ENCODE measurements at places on chromosomes 7 and 10.

DNA sequence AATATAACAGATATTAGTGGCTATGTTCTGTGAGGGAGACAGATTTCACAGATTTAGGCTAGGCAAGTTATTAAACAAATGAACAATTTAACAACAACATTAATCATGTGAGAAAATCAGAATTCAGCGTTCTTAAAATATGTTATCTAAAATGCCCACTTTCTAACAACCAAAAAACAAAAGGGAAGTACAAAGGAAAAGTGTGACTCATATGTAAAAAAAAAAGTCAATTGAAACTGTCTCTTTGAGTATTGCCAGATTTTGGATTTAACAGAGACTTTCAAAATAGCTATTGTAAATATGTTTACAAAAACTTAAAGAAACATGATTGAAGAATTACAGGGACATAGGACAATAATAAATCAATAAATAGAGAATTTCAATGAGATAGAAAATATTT is 34.8 kb upstream of the ARHGAP22 start:
- no peak for DNase-seq

DNA sequence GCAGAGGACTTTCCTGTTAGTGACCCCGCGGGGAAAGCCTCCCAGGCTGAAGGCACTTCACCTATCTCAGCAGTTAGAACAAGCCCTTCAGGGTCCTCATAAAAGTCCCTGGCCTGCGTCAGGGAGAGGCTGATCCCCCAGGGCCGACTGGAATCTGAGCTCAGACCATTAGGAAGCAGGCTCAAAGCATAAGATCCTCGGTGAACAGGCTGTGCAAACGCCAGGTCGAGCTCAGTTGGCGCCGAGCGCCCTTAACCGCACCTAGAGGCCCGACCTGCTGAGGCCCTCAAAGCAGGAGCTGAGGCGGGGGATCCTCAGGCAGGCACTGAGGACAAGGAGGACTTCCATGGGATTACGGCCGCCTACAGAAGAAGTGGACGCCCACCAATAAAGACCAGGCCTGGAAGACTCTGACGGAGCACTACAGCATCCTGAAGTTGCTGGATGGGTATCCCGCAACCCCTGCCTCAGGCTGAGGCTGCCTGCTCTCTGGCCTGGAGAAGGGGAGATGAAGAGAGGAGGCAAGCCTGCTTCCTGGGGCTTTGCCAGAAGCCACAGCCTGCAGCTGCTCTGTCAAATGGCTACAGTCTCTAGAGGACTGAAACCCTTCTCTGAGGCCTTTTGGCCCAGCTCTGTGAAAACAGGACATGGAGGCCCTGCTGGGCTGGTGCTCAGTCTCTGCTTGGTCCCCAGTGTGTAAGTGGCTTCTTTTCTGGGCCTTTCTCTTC is 29.9 kb downstream of the LIPJ start:
- no peak for DNase-seq

DNA sequence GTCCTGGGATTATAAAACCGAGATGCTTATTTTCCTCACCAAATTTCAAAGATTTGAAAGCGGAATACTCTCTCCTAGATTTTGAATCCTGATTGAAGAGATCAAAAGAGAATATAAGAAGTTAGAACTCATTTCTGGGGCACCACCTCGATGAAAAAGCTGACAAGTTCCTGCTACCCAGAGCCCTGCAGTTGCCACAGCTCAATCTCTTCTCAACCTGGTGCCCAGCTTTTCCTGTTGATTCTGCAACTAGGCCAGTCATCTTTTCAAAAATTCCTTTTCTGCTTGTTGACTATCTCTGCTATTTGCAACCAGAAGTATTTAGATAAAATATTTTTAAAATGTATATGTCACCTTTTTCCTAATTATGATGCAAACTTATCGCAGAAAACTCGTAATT is 45.0 kb downstream of the MTPN start:
- DNase-seq: no peak

DNA sequence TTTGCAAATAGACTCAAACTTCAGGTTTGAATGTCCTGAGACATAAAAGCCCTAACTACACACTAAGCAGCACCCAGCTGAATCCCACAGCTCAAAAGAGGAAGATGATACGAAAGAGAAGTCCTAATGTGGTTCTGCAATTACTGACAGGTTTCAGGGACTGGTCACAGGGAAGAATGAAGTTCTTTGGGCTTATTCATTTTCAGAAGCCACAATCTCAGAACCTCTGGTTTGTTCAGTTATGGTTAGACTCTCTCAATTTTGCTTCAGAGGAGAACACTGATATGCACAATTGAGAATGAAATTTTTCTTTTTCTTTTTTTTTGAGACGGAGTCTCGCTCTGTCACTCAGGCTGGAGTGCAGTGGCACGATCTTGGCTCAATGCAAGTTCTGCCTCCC is 94.6 kb upstream of the FAM180A start:
- no peak for DNase-seq

GRCh38 chr10:44864051-44864450 is 47.1 kb upstream of the TMEM72 start:
- DNase-seq: no peak

GRCh38 chr7:100688326-100688860 is 5.7 kb downstream of the GIGYF1 start:
- DNase-seq: no peak

DNA sequence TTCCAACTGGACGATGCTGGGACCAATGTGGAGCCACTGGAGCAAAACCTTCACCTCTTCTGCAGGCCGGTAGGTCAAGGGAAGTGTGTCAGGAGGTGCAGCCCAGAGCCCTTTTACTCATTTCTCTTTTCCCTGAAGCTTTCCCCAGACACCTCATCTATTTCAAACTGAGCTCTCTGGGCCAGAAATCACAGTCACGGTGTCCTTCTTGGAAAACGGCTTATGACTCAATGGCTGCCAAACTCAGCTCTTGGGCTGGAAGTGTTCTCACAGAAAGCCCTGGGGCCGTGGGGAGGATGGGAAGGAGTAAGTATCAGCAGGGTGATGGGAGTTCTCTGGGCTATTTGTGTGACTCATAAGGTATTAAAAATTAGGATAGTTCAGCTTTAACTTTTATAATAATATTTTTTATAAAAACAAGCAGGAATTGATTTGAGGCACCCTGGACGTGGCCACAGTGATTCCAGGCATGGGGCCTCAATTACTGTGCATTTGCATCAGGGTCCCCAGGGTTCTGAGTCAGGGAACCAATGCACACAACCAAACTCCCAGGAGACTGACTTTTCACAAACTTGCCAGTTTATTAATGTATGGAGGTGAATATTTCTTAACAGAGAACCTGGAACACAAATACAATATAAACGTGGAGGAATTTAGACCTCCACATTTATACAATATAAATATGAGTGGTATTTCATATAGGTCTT is 187.4 kb upstream of the TMEM72 start:
- peak; percentile 66 for DNase-seq

GRCh38 chr10:4263601-4263921 is 478.6 kb upstream of the KLF6 start:
- no peak for DNase-seq

DNA sequence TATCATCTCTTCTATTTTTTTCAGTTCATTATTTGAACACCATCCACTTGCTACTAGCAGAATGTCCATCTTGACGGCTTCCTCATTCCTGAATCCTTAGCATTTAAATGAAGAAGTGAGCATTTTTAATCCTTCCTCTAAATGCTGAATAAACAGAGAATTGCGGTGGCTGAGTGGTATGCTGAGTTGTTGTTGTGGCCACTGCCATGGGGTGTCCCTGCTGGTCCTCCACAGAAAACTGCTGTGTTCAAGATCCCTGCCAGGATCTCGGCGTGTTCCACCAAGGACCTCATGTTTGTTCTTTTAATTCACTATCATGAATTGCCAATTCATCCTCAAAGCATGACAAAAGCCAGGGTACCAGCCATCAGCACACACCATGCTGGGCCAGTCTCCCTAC is 48.9 kb upstream of the HABP2 start:
- no peak for DNase-seq

DNA sequence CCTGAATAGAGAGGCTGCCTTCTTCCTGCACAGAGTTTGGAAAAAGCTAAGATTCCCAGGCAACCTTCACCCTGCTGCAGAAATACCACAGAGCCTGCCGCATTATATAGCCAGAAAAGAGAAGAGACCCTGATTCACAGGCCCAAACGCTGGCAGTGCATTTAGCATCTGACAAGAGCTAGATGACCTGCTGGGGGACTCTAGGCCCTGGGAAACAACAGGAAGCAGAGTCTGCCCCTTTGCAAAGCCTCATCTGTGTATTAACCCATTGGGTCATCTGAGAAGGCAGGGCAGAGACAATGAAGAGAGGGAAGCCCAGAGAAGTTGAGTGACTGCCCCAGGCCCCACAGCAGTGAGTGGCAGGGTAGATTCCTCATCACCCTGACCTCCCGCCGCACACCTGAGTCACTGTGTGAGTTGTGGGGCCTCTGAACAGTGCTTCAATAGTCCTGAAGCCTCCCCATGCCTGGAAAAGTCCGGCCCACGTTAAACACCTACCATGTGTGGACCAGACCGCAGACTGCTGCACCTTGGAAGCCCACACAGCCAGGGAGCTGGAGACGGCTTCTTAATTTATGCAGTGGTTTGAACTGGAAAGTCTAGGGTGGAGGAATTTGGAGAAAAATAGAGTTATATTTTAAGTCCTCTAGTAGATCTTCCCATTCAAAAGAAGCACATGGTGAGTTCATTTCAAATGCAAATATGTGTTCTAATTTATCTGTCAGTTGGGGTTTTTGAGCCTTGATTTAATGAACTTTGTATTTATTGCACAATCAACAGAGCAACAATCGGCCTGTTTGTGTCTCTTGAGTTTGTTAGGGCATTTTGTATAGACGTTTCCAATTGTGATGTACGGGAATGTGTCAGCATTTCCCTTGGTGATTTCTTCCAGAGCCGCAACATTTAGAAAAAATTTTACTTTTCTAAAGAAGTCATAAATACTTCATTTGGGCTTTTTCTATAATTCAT is 80.4 kb upstream of the GPR26 start:
- no peak for DNase-seq

DNA sequence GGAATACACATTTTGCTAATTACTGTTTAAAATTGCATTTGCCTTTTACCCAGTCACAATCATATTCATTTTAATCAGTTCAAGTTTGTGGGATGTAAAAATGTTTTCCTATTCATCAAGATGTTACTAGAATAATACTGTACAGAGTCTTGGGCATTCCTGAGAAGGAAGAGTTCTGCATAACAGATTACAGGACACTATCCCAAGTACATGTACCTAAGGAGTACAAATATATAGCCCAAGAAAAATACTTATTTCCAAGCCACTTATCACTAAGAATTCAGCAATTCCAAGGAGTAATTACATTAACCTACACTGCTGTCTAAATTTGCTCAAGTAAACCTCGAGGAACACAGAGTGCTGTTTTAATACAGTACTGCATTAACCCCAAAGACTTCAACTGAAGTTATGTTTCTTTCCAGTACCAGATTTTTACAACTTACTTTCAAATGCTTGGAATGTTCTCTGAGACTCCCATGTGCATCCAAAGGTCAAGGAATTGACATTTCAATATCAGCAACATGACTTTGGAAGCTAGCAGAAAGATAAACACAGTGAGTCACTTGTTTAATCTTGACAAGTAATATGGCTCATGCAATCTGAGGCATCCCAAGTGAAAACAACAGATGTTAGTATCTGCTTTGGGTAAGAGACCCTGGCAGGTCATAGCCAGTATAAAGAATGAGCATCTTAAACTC is 125.4 kb upstream of the BET1 start:
- DNase-seq: peak; percentile 84

GRCh38 chr7:79405368-79405767 is 48.1 kb downstream of the MAGI2 start:
- no peak for DNase-seq

- no peak for DNase-seq
These were observed 273.7 kb downstream of the SEMA3D start for GRCh38 chr7:84912993-84913635.

- DNase-seq: peak; percentile 39
These were observed 420.4 kb downstream of the HTR7 start for GRCh38 chr10:90437452-90437851.

- DNase-seq: no peak
These were observed 42.1 kb downstream of the CYP51A1 start for GRCh38 chr7:92092210-92092609.

DNA sequence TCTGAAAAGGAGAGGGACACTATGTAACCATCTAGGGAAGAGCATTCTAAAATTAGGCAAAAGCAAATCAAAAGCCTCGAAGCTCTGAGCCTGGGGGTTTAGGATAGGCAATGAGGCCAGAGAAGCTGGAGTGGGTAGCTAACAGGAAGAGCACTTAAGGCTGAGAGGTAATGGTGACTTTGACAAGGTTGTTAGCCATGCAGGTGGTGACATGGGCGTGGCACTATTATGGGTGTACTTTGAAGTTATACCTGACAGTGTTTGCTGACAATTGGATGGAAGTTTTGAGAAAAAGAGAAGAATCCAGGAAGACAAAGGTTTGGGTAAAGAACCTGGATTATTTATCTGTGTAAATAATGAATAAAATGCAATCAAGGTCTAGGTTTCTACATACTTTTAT is 383.0 kb upstream of the SEMA3C start:
- no peak for DNase-seq

DNA sequence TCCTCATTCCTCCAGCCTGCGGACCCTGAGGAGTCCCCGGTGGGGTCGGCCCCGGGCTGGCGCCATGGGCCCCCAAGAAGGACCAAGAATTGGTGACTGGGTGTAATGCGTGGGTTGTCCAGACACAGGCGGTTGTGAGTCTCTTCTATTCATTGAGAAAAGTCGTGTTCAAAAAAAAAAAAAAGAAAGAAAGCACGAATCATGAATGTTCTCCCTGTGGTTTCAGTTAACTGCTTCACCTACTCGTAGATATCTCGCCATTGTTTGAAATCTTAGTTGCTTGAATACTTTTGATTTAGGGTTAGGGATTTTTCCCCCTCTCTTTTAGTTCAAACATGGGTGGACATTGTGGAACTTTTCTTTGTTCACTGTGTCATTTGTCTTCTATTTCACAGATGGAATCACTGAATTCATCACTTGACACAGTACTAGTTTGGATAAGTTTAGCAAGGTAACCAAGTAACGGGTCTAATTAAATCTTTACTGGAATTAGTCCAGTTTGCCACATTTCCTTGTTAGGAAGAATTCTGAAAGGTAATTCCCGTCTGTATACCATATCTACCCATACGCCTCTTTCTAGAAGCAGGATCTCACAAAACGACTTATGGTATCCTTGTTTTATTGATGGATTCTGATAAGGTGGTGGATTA is 775 bp downstream of the STARD3NL start:
- no peak for DNase-seq

- DNase-seq: peak; percentile 80
These were observed at the start of gene COL13A1 for GRCh38 chr10:69801434-69802315. TSS of gene COL13A1 (plus strand) at chr10:69801906. CDS start at chr10:69802424, 518 bp downstream.

GRCh38 chr7:30785786-30786185 is 14.6 kb downstream of the MINDY4 start:
- no peak for DNase-seq

- DNase-seq: peak; percentile 93
These were observed 103.0 kb upstream of the KLF6 start for GRCh38 chr10:3887885-3888476.
